Thymus (tissue), 14 donors: ENCODE measurements at places on chromosomes 3 and 15.
A peak's percentile ranks its signal among the peaks of the same experiment; 100 is the strongest.

DNA sequence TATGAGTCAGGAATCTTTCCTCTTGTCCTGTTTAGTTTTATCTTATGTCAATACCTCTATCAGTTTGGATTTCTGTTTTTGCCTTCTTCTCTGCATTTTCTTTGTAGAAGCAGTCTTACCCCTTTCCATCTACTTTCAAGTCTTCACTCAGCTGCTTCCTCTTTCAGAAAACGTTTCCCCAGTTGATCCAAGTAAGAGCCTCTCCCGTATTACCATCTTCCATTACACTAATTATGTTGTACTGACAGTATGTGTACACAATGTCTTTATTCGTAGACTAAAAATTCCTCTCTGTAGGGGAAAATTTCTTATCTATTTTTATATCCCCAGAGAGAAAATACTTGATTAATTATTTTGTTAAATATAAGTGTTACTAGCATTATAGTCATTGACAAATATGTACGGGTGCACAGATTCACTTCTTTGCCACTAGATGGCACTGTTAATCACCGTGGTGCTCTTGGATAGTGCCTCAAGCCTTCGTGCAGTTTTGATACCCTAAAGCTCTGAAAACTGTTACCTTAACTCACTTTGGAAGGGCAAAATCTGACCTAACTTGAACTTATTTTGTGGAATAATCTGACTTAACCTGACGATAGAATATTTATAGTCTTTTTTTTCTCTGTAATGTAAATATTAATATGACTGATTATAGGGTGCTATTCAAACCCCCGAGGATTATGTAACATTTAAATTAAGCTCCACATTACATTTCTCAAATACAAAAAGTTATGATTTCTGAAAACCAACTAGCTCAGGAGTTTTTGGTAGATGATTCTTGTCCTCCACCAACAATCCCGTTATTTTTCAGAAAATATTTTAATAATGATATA, 74.2 kb upstream of the POU1F1 start:
- no peaks in the 10 kb centered on the region for H3K36me3 ChIP-seq
- H3K4me1 ChIP-seq, result no peaks in the 10 kb centered on the region
- DNase-seq, result peak; percentile 51
- no peak overlapping the region for H3K4me3 ChIP-seq
- H3K27ac ChIP-seq, result no peak overlapping the region

GRCh38 chr3:68206524-68207117, 552.2 kb upstream of the SUCLG2 start:
- no peak for DNase-seq
- H3K27me3 ChIP-seq, result no peaks in the 10 kb centered on the region
- no peak overlapping the region for H3K27ac ChIP-seq
- H3K4me3 ChIP-seq, result no peak overlapping the region
- no peaks in the 10 kb centered on the region for H3K36me3 ChIP-seq
- H3K4me1 ChIP-seq, result no peaks in the 10 kb centered on the region

- H3K27me3 ChIP-seq, result peaks cover 8% of the 10 kb centered on the region
- no peak overlapping the region for H3K27ac ChIP-seq
- no peak for DNase-seq
- no peaks in the 10 kb centered on the region for H3K36me3 ChIP-seq
- no peaks in the 10 kb centered on the region for H3K4me1 ChIP-seq
Measured at GRCh38 chr3:194320744-194321243, 30.3 kb downstream of the CPN2 start.

DNA sequence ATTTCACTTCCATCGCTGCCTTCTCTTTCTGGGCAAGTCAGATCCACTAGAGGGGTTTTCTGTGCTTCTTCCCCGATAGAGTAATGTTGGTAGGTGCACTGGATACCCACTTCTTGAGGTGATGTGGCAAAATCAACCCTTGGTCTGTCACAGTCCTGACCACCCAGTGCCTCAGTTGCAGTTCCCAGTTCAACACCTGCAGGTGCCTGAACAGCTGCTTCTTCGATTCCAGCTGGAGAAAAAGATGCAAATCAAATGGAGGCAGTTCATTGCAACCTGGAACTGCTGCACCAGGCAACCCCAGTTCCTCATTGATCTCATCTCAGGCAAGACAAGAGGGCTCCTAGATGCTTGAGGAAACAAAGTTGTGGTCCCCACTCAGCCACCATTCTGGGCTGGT, 186.6 kb downstream of the UBE2E2 start:
- no peak overlapping the region for H3K27ac ChIP-seq
- H3K36me3 ChIP-seq, result no peaks in the 10 kb centered on the region
- no peaks in the 10 kb centered on the region for H3K27me3 ChIP-seq
- no peak for DNase-seq
- no peaks in the 10 kb centered on the region for H3K4me1 ChIP-seq

GRCh38 chr3:159765860-159766294, 222.8 kb upstream of the IL12A start:
- H3K4me1 ChIP-seq, result peaks cover 13% of the 10 kb centered on the region
- no peak overlapping the region for H3K4me3 ChIP-seq
- H3K27me3 ChIP-seq, result peaks cover 49% of the 10 kb centered on the region
- H3K27ac ChIP-seq, result no peak overlapping the region
- no peak for DNase-seq

- no peaks in the 10 kb centered on the region for H3K4me1 ChIP-seq
- no peak for DNase-seq
- H3K4me3 ChIP-seq, result no peak overlapping the region
- H3K27me3 ChIP-seq, result no peaks in the 10 kb centered on the region
- H3K27ac ChIP-seq, result no peak overlapping the region
Measured at GRCh38 chr3:73121669-73122331, 60.3 kb downstream of the EBLN2 start.

DNA sequence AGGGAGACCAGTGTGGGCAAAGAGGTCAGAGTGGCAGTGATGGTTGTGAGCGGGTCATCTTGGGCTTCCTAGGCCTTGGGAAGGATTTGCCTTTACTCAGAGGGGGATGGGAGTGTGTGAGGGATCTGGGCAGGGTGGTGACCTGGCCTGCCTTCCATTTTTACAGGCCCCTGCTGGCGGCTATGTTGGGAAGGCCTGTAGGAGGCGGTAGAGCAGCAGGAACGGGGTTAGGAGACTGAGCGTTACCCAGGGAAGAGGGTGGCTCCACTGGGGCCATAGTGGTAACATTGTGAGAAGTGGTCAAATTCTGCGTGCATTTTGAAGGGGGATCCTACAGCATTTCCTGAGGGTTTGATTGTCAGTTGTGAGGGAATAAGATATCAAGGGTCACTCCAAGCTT, 307.3 kb upstream of the CTDSPL start:
- no peak overlapping the region for H3K27ac ChIP-seq
- DNase-seq, result no peak
- no peak overlapping the region for H3K4me3 ChIP-seq
- H3K27me3 ChIP-seq, result no peaks in the 10 kb centered on the region

GRCh38 chr3:155211940-155212339, 81.5 kb downstream of the STRIT1 start:
- no peaks in the 10 kb centered on the region for H3K27me3 ChIP-seq
- H3K27ac ChIP-seq, result no peak overlapping the region
- no peaks in the 10 kb centered on the region for H3K4me1 ChIP-seq
- no peaks in the 10 kb centered on the region for H3K36me3 ChIP-seq
- H3K4me3 ChIP-seq, result no peak overlapping the region
- no peak for DNase-seq

DNA sequence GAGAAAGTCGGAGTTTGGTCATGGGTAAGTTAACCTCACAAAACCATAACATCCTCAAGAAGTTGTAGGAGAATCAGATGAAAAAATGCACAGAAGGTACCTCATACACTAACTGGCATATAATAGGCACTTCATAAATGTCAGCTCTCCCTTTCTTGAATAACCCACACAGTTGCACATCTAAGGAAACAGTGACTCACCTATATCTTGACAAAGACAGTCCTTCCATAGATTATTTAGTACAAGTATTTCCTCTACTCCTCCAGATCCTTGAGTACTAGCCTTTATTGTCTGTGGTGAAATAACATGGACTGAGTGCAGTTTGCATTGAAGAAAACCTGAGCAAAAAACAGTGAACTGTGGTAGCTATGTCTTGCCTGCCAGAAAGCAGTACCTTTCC, 46.6 kb downstream of the MAGI1 start:
- no peak overlapping the region for H3K4me3 ChIP-seq
- DNase-seq, result no peak
- no peaks in the 10 kb centered on the region for H3K36me3 ChIP-seq
- H3K27me3 ChIP-seq, result no peaks in the 10 kb centered on the region
- no peak overlapping the region for H3K27ac ChIP-seq

GRCh38 chr3:148911592-148911991, 46.5 kb downstream of the CPA3 start:
- no peak for DNase-seq
- no peak overlapping the region for H3K27ac ChIP-seq
- no peaks in the 10 kb centered on the region for H3K27me3 ChIP-seq
- no peaks in the 10 kb centered on the region for H3K36me3 ChIP-seq
- no peak overlapping the region for H3K4me3 ChIP-seq

GRCh38 chr3:27657404-27657803, 64.7 kb downstream of the EOMES start:
- H3K27me3 ChIP-seq, result no peaks in the 10 kb centered on the region
- no peaks in the 10 kb centered on the region for H3K36me3 ChIP-seq
- H3K4me1 ChIP-seq, result no peaks in the 10 kb centered on the region
- DNase-seq, result no peak

DNA sequence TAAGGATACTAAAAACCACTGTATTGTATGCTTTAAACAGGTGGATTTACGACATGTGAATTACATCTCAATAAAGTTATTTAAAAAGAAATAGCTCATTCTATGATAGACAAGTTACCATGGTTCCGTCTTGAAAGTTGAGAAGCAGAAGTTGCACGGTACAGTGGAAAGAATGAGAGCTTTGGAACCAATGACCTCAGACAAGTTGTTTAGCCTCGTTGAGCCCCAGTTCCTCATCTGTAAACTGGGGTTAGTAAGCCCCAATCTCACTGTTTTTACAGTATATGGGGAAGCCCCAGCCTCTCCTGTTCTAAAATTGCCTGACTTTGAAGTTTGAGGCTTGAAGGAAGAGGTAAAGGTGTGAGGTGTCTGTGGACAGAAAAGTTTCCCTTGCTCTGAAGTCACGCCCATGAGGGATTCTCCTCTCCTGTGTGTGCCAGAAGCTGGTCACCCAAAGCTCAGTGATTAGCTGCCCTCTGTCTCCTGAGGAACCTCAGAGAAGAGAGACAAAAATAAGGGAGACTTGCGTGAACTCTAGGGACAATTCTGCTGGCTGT, 10.0 kb downstream of the CRYGS start:
- no peaks in the 10 kb centered on the region for H3K27me3 ChIP-seq
- no peak overlapping the region for H3K27ac ChIP-seq
- DNase-seq, result no peak
- peaks cover 5% of the 10 kb centered on the region for H3K4me1 ChIP-seq
- H3K4me3 ChIP-seq, result no peak overlapping the region
- H3K36me3 ChIP-seq, result peaks cover 3% of the 10 kb centered on the region

GRCh38 chr15:82870727-82871320, 61.4 kb downstream of the WHAMM start:
- H3K36me3 ChIP-seq, result no peaks in the 10 kb centered on the region
- DNase-seq, result no peak
- H3K27ac ChIP-seq, result no peak overlapping the region
- no peaks in the 10 kb centered on the region for H3K27me3 ChIP-seq
- H3K4me3 ChIP-seq, result no peak overlapping the region
- H3K4me1 ChIP-seq, result no peaks in the 10 kb centered on the region

GRCh38 chr3:171283183-171283847, 176.9 kb downstream of the TNIK start:
- H3K27me3 ChIP-seq, result no peaks in the 10 kb centered on the region
- H3K27ac ChIP-seq, result no peak overlapping the region
- no peaks in the 10 kb centered on the region for H3K4me1 ChIP-seq
- no peak for DNase-seq

DNA sequence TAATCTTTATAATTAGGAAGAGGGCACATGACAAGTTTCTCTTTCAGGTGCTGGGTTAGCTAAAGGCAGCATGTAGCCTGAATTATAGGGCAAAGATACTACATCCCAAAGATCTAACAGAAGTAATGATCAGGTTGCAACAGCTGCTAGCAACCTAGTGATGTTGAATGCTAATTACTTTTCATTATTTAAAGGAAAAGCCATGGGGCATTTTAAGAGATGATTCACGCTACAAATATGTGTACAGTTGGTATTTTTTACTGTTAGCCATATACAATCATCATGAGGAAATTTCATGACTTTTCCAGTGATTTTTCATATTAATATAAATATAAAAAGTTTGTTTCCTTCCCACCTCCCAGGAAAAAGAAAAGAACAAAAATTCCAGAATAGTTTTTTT, 43.0 kb downstream of the NEK10 start:
- no peaks in the 10 kb centered on the region for H3K27me3 ChIP-seq
- H3K4me3 ChIP-seq, result no peak overlapping the region
- no peaks in the 10 kb centered on the region for H3K4me1 ChIP-seq
- DNase-seq, result no peak
- H3K27ac ChIP-seq, result no peak overlapping the region

- H3K4me1 ChIP-seq, result no peaks in the 10 kb centered on the region
- H3K27ac ChIP-seq, result no peak overlapping the region
- no peak for DNase-seq
Measured at GRCh38 chr15:62099094-62099601, 32.4 kb downstream of the C2CD4A start.

- no peaks in the 10 kb centered on the region for H3K27me3 ChIP-seq
- peak; percentile 60 for DNase-seq
- H3K4me3 ChIP-seq, result peak overlapping the region; percentile 15
- H3K36me3 ChIP-seq, result no peaks in the 10 kb centered on the region
- peak overlapping the region; percentile 93 for H3K27ac ChIP-seq
Measured at GRCh38 chr15:74776821-74777768, 4.8 kb upstream of the CSK start.

DNA sequence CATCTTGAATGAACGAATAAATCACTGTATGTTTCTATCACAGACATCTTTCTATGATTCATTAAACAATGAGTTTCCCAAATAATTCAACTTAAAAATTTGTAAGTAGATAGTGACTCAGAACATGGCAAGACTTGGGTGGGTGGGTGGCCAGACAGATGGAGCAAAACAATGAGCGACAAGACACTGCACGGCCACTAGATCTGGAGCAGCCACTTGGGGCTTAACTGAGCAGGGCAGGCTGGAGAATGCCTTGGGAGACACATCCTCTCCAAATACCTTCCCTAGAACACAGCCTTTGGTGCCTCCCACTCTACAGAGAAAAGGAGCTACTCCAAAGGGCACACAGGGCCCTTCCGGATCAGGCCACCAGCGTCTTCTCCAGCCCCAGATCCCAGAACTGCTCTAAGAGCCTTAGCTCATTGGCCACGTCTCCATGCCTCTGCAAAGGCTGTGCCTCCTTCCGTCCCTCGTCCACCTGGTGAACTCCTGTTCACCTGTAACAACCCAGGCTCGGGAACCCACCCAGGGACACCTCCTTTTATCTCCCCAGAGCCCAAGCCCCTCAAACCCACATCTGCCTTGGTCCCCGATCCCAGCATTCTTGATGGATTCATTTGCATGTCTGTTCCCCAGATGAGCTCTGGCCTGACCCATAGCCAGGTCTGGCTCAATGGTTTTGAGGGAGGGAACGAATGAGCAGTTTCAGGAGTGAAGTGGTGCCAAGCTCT, 134.9 kb upstream of the IQSEC1 start:
- no peak for DNase-seq
- no peaks in the 10 kb centered on the region for H3K4me1 ChIP-seq
- H3K27me3 ChIP-seq, result peaks cover 16% of the 10 kb centered on the region
- H3K36me3 ChIP-seq, result no peaks in the 10 kb centered on the region
- no peak overlapping the region for H3K4me3 ChIP-seq
